ENCODE measurements at places on chromosomes 1 and 21. TPM values are rescaled to one million over a fixed set of nuclear protein-coding genes. Genes with fewer than 3 reads are reported as not detected.

C1orf167 gene
- 2.7 TPM for total RNA-seq

DNA sequence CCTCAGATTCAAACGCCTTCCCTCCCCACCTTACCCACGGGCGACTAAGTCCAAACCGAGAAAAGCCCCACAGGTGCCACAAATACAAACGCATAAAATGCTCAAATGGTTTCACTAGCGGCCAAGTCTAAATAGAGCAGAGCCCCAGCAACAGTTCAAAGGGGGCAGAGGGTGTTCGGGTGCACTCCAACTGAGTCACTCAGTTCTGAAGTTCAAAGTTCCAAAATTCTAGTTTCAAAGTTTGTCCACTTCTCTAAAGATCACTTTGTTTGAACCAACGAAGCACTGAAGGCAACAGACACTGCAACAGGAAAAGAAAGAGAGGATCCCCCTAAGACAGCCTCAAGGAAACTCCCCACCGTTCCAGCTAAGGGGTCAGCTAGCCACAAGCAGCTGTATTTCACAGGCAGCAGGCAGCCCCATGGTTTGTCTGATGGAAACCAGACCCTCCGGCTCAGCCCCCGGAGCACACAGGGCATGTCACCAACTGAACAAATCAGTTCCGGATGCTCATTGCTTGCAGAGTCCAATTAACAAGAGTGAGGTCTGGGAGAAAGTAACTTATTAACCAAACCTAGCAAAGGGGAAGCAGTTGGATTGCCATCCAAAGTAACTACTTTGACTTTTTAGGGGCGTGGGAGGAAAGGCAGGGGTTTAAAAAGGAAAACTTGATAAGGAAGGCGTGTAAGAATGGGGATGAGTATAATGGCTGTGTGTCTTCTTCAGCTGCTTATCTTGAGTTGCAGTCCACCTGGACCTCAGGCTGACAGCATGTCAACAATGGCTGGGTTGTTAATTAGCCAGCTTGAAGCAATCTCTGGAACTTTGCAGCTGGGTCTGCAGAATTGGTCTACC is 1423.9 kb upstream of the PRMT6 start:
- no peak for DNase-seq

DNA sequence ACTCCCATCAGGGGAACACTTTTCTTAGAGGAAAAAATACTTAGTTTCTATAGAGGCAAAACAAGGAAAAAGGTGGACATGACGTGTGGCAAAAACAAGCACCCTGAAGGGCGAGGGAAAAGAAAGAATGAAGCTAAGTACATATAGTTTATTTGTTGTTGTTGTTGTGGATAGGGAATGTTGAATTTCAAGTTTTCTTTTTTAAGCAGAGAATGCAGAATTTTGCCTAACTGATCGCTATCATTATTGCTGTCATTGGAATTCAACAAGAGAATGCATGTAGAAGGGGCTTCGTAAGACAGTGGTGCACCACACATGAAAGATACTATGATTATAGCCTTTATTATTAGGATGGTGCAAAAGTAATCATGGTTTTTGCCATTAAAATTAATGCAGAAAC is 144.0 kb downstream of the LMO4 start:
- no peak for DNase-seq

- DNase-seq = no peak
Observed at GRCh38 chr21:41251961-41252642, 64.5 kb upstream of the FAM3B start.

DNA sequence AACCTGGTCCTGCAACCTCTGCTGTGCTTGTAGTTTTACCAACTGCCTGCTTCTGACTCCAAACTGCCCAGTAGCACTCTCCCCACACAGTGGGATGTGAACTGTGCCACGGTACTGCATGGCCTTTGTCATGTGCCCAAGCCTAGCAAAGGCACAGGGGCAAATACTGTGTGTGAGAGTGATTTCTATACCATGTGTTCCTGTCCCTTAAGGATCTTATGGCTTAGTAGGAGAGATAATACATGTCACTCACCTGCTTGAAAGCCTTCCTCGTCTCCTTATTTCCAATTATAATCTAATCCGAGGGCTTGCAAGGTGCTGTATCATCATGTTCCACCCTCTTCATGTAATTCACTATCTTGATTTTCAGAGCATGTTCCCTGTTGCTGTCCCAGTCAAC is 51.3 kb downstream of the UBE4B start:
- no peak for DNase-seq

DNA sequence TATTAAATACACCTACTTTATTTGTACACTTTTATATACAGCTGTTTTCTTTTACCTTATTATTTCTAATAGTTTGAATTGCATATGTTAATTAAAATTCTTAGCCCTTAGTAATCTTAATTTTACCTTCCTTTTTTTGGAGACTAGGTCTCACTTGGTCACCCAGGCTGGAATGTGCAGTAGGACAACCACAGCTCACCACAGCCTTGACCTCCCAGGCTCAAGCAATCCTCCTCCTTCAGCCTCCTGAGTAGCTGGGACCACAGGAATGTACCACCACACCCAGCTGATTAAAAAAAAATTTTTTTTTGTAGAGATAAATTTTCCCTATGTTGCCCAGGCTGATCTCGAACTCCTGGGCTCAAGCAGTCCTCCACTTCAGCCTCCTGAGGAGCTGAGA is 15.0 kb upstream of the SDC3 start:
- DNase-seq = no peak

DNA sequence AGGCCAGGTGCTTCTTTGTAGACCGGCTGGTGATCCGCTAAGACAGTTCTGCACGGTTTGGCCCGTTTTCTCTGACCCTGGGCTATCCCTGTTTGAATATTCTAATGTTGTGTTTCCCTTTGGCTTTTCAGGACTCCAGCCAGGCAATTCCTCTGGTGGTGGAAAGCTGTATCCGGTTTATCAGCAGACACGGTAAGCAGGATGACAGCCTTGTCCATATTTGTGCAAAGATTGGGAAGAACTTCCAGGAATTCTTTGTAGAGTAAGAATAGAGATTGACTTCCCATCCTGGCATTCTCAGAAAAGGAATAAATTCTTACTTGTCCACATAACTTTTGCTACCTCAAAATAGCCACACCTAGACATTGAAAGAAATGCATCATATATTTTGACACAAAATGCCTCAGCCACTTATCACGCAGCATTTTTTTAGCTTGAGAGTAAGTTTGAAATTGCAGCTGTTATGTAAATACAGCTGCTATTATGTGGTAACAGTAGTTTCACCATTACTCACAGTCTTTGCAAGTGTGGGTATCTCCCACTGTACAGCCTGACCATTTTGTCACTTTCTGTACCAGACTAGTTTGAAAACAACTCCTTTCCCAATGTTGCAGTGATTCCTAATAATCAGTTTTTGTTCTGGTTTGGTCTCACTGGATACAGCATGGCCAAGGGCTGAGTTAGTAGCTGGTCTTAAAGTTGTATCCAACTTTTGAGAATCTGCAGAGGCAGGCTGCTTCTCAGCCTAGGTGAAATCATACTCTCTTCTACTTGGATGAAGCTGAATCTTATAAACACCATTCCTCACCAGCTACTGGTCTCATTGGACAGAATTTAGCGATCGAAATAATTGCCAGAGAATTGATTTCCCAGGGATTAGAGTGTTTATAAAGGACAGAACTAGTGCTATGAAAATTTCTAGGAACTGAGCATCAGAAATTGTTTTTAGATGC is 40.0 kb upstream of the IKBKE start:
- DNase-seq = no peak

DNA sequence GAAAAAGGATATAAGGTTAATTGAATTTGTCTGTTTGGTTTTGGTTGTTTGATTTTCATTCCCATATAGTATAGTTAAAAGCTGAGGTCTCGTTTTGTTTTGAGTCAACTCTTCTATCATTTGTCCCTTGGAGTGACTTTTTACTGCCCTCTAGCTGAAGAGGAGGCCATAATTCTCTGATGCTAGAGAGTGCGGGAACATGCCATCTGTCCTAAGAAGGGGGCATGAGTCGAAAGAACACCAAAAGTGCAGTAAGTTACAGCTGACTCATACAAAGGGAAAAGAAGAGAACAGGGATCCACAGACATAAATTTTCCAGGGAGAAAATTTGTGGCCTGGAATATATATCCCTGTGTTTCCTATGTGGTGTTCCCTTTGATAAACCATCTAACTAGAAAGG is 4.1 kb downstream of the KRTAP21-3 start:
- DNase-seq = no peak

GRCh38 chr1:224769452-224770335 is 153.6 kb downstream of the CNIH3 start:
- DNase-seq = no peak

DNA sequence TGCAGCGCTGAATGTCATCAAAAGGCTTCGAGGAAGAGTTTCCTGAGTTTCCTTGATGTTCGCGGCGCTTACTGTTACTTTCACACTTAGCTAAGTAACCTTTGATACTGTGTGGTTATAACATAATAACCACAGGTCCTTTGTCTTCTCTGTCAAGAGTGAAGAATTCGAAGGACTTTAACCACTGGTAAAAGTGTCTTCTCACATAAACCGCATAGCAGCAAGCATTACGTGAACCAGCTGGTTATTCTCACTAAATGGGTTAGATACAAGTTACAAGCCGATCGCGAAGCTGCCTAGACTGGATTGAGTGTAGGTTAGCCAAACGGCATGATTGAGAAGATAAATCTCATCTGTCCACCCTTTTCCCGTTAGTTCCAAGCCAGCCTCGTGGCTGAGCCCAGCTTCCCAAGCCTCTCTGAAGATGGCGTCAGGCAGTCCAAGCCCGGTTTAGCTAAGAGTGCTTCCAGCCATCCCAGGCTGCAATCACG is 18.3 kb upstream of the IFNGR2 start:
- DNase-seq = no peak

CELF3 gene
- total RNA-seq = not detected

- no peak for DNase-seq
Observed at GRCh38 chr1:36415661-36416326, 18.1 kb upstream of the LSM10 start.

GALNT2 gene
- total RNA-seq = 21.2 TPM

GRCh38 chr1:109248797-109249629 is at the start of gene CELSR2:
Gene CELSR2 (plus strand): TSS chr1:109249539. CDS start chr1:109250080, 541 bp downstream.
- DNase-seq = peak; percentile 71

KRTAP19-4 gene
- not detected for total RNA-seq

SLC44A3 gene
- total RNA-seq = 3.3 TPM

GRCh38 chr1:109319114-109319513 is 12.3 kb upstream of the MYBPHL start:
- DNase-seq = no peak

DAB1 gene
- total RNA-seq = 3.8 TPM

IFNLR1 gene
- total RNA-seq = 2.8 TPM

NEGR1 gene
- total RNA-seq = 15.7 TPM
